ENCODE measurements at places on chromosomes 1 and 21.

- no peak for DNase-seq
Measured at GRCh38 chr1:90402893-90403849, 313.9 kb downstream of the BARHL2 start.

DNA sequence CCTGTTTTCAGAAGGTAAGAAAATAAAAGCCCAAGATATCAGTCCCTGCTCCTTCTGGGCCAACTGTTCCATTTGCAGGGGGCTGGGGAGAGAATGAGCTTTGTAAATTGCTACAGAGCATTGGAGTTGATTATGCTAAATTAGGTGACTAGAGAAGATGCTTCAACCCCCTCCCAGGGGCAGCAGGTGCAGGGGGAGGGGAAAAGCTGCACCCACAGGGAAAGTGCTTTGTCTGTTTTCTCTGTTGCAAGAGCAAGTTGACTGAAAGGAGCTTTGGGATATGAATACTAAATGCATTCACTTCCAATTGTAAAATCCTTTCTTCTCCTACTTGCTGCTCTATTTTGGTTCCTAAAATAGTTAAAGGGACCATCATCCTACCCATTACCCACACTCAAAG is 16.5 kb upstream of the PIGM start:
- DNase-seq: no peak

- DNase-seq: no peak
Measured at GRCh38 chr21:14526836-14527695, 19.0 kb downstream of the SAMSN1 start.

GRCh38 chr21:34183331-34183928 is 110.1 kb downstream of the MRPS6 start:
- no peak for DNase-seq

DNA sequence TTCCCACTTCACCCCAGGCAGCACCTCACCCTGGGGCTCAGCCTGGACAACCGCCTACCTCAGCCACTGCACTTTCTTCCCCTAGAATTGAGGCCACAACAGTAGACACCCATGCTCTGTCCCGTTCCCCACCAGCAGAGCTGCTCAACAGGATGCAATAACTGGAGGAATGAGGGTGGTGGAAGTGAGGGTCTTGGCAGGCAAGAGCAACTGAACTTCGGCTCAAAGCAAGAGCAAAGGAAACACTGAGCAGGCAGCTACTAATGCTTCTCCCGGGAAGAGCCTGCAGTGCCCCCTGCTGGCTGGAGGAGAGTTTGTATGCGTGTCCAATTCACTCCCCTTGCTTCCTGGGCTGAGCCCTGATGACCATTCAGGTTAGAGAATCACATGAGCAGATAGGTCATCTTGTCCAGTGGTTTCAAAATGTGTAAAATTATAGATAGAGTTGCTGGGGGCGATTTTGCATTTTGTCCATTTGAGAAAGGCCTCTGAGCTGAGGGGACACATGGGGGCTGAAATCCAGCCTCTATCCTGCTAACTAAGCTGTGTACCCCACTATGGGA is 13.9 kb downstream of the NT5C1A start:
- peak; percentile 90 for DNase-seq

DNA sequence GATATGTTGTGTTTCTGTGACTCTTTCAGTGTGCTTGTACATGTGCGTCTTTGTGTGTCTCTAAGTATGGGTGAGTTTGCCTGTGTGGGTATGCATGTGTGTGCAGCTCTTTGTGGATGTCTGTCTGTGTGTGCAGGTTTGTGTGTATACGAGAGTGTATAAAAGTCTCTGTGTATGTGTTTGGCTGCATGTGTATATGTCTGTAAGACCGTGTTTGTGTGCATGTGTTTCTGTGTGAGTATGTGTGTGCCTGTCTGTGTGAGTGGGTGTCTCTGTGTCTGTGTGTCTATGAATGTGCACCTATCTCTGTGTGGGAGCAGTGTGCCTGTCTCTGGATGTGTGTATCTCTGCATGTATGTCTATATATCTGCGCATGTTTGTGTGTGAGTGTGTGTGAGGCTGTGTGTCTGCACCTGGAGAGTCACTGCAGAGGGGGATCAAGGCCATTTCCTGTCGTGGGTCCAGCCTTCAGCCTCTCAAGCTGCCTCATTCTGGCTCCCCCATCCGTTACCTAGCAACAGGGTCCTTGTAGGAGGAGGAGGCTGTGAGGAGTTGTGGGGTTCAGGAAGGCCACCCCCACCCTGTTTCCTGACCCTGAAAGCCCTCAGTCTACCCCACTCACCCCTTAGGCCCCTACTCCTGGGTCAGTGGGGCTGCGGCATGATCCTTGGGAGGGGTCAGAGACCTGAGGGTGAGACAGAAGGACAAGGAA is 10.4 kb downstream of the FGR start:
- DNase-seq: no peak

DNA sequence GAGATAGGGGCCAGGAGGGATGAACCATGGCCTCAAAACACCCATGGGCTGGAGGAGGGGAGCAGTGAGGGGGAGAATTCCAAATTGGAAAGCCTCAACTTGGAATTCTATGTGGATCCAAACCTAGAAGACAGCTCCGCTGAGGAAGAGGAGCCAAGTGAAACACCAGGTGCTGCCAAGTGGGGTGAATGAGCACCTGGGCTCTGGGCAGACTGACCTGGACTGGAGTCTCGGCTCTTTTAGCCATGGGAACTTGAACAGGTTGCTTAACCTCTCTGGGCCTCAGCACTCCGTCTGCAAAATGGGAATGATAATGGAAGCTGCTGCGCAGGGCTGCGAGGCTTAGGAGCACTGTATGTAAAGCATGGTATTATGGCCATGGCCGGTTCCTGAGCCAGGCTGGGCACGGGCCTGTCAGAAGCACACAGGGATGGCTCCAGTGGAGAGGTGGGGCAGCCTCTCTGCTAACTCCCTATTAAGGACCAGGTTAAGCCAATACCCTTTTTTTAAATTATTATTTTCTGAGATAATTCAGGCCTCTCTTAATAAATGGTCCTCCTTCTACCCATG is 81.5 kb downstream of the SYT2 start:
- no peak for DNase-seq

GRCh38 chr1:33633019-33633801 is 160.8 kb downstream of the ZSCAN20 start:
- peak; percentile 91 for DNase-seq

- DNase-seq: no peak
Measured at GRCh38 chr21:40652436-40652835, 194.5 kb downstream of the DSCAM start.

DNA sequence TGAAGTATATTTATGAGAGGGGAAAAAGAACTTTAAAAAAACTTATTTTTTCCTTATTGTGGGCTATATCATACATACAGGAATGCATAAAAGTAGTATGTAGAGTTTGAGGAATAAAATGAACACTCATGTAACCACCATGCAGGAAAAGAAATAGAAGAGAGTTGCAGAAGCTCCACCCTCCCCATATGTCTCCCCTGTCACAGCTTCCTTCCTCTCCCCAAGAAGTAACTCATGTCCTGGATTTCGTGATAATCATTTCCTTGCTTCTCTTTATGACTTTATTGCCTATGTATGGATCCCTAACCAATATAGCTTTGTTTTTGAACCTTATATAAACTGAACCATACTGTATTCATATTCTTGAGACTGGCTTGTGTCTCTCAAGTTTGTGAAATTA is 126.4 kb downstream of the ZZZ3 start:
- no peak for DNase-seq

DNA sequence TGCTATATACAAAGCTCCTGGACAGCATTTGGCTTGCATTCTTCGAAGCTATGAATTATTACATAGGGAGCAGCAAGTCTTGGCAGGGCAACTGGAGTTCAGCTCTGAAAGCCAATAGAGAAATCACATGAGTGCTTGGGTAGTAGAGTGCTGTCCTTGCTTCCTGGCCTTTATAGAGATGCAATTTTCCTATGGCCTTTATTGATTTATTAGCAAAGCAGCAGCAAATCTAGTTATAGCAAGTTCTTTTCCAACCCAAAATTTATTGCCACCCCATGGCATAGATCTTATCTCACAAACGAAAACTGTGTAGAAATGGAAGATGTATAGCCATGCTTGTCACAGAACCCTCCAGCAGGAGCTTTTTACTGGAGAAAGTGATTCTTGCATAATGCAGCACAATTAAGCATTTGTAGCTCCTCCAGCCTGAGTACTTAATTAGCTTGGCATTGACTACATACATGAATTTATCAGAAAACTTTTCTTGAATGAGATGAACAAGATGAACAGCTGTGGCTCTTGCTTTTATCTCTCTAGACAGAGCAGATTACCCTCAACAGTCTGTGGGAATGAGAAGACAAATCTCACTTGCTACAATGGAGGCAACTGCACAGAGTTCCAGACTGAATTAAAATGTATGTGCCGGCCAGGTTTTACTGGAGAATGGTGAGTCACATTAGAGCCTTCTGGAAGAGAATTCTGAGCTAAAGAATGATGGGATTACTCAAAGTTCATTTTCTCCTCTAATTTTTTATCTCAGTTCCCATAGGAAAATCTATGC is 170.1 kb downstream of the CRB1 start:
- DNase-seq: no peak

DNA sequence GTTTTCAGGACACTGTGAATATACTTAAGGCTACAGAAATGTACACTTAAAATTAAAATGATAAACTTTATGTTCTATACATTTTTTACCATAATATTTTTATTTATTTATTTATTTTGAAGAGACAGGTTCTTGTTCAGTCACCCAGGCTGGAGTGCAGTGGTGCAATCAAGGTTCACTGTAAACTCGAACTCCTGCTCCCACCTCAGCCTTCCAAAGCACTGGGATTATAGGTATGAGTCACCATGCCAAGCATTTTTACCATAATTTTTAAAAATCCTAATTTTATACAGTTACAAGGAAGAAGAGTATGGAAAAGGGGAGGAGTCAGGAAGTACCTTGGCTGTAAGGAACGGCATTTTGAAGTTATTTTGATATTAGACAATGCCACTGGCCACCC is 23.6 kb upstream of the ANGPTL3 start:
- no peak for DNase-seq

DNA sequence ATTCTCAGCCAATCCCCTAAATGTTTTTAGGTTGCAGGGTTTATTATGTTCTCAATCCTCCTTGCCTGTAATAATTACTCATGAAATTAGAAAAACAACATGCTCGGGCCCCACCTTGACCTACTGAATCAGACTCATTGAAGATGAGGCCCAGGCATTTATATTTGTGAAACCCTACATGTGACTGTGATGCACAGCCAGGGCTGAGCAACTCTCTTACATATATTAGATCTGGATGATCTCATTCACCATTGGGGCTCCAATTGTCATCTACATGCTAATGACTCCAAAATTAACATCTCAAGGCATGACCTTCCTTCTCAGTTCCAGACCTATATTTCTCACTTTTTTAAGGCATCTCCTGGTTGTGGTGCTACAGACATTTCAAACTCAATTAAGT is 103.3 kb downstream of the WDR3 start:
- DNase-seq: no peak

DNA sequence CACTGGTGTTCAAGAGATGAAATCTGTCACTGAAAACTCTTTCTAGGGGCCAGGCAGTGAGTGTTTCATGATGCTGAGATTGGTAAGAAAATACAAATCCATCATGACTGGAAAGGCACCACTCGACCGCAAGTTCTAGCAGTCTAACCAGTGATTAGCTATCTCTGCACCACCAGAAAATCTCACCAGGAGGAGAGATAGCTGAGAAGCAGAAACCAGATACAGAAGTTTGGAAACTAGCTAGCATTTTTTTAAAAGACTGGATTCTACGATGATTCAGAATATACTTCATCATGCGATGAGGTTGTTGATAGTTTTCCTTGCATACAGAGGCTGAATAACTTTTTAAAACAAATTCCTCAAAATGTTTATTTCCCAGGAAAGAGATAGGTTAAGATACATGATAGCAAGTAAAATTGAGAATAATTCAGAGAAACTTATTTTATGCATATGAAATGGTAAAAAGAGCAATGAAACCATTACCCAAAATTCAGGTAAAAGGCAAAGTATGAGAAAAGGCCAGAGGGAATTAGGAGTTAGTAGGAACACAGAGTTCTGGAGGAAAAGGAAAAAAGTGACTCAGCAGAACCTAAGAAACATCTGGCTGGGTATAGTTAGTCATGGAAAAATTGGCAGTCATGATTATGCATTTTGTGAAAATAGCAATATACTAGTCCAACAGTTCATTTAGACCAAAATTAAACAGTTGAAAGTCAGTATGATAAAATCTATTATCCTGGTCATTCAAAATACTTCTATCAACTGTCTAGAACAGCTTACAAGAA is 3.3 kb upstream of the F3 start:
- DNase-seq: no peak

- DNase-seq: no peak
Measured at GRCh38 chr1:217620814-217621213, 10.1 kb downstream of the GPATCH2 start.

GRCh38 chr1:117570988-117571409 is 34.8 kb upstream of the TENT5C start:
- DNase-seq: no peak

DNA sequence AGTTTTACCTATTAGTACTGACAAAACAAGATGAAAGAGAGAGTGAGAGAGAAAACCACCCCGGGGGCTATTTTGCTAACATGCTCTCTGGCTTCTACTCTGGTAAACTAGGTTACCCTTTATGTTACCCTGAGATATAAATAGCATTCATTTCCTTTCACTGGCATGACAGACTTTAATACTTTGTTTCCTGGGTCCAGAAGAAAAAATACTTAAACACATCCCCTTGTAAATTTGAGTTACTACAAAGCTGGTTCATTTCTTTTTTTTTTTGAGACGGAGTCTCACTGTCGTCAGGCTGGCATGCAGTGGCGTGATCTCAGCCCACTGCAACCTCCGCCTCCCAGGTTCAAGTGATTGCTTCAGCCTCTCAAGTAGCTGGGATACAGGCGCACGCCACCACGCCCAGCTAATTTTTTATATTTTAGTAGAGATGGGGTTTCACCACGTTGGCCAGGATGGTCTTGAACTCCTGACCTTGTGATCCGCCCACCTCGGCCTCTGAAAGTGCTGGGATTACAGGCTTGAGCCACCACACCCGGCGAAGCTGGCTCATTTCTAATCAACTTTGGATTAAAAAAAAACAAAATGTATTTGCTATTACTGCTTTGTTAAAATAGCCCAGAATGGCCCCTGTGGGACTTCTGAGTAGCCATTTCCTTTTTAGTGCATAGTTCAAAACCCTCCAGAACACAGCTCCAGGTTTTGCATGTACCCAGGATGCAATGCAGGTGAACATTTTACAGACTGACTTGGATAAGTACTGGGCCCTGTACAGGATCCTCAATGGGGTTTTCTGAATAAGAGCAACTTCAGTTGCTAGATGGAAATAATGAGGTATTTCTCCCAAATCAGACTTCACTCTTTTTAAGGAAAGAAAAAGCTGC is 20.6 kb downstream of the INPP5B start:
- DNase-seq: no peak

Measured in K562 (cell line).